ENCODE measurements at places on chromosomes 4 and X.

- peak; percentile 12 for DNase-seq
Observed at GRCh38 chrX:96372313-96373046, 312.2 kb upstream of the DIAPH2 start.

GRCh38 chr4:70943114-70943513, 40.9 kb downstream of the MOB1B start:
- DNase-seq, result no peak

DNA sequence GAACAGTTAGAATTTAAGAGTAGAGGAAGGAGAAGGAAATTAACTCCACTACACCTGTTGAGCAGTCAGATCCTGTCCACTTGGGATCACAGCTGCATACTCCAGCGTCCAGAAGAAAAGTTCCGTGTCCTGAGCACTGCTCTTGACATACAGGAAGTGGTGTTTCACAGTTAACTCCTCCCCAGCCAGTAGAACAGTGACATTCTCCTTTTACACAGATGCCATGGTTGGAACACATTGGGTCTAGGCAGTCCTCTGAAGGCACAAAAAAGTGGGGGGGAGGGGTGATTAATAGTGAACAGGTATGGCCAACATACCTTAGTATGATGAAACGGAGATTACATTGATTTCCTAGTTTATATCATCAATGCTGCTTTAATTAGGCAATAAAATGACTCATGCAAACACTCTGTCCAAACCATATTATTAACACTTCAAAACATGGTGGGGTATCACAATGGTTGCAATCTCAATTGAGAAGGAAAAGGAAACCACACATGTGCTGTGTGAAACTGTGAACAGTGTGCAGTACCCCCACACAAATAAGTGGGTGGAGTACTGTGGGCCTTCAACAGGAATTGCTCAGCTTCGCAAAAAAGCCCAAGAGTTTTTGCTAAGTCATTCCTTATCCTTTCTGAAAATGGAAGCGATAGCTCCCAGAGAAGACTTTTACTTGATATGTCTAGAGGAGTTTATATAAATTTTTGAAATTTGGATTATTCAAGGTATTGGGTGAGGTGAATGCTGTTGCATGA, 295.6 kb downstream of the SH2D1A start:
- no peak for DNase-seq

GRCh38 chrX:37824491-37825214, 22.7 kb downstream of the DYNLT3 start:
- DNase-seq, result no peak

- DNase-seq, result peak; percentile 8
Observed at GRCh38 chrX:20224814-20225487, 41.8 kb downstream of the RPS6KA3 start.
